ENCODE measurements at places on chromosomes 3 and 15.

GRCh38 chr3:17891139-17891856, 148.9 kb upstream of the TBC1D5 start:
- no peak for DNase-seq

DNA sequence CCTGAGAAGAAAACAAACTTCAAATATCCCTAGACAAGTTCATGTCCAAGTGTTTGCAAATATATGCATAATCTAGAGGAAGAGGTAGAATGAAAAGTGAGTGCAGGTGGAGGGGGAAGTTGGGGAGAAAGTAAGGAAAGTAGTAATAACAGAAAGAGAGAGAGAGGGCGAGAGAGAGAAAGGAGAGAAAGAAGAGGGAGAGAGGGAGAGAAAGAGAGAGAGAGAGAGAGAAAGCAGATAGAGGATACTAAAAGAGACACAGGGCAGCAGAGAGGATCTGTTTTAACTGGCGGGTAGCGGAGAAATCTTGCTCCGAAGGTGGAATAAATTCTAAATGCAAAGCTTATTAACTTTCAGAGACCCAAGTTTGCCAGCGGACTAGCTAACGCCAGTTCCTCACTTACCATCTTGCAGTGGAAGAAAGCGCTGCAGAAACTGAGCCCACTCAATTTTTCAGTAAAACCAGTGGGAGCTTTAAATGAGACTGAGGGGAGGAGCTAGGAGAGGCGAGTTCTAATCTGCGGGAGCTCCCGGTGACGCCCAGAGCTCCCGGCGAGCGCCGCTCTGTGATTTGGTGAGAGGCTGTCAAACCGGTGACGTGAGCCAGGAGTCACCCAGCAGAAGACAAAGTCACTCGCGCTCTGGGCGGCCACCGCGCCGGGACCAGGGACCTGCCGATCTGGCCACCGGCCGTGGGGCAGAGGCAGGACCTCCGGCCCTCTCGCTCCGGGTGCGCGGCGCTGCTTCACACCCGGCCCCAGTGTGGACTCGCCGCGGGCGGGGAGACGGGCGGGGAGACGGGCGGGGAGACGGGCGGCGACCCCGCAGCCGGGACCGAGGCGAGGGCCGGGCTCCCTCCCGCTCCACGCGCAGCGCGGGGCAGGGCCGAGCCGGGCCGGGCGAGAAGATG, at the start of gene GMNC:
Gene GMNC, minus strand, starts transcription at position 486 of the 910 bp plus-strand sequence. Its CDS starts 79 bp downstream, at position 407.
- peak; percentile 57 for DNase-seq

DNA sequence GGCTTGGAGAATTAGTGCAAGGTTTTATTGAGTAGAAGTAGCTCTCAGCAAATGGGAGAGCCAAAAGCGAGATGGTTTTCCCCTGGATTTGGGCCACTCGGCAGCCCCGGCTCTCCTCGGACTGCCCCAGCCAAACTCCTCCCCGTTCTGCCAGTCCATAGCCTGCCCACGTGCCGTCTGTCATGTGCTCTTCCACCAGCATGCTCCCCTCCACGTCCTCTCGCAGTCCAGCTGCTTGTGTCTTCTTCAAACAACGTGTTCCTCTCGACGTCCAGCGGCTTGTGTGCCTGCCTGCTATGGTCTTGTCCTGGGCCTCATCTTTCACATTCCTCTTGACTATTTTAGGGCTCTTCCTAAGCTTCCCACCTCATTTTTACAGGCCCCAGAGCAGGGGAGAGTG, 16.7 kb upstream of the SECISBP2L start:
- DNase-seq: no peak

- DNase-seq: no peak
These were observed 14.1 kb upstream of the HRH1 start for GRCh38 chr3:11140030-11140712.

DNA sequence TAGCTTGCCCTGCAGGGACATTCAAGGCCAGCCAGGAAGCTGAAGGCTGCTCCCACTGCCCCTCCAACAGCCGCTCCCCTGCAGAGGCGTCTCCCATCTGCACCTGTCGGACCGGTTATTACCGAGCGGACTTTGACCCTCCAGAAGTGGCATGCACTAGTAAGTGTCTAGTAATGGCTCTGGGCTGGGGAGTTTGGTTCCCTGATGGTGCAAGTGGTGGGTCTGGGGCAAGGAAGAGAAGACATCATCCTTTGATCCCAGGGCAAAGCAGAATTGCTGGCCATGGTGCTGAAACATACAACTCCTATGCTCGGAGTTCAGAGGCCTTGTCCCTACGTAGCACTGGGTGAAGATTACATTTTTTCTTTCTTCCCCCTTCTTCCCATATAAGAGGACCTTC, 311.4 kb downstream of the EPHB1 start:
- DNase-seq: peak; percentile 59

GRCh38 chr3:42725454-42725853, 22.9 kb upstream of the HHATL start:
- no peak for DNase-seq

DNA sequence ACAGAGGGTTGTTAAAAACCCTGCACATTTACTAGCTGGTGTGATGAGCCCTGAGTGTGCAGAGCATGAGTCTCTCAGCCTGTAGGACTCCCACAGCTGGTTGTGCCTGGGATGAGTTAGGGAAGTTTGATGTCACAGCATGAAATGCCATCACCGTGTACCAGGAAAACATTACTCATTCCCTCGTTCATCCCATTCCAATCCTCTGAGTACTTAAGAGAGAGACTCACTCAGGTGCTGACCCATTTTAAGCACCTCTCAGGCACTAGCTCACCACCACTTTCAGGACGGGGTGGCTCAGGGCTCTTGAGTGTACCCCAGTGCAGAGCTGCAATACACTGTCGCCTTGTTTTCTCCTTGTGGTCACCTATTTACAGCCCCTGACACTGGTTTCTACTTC, 18.7 kb downstream of the MGLL start:
- DNase-seq: no peak
